Kasumi-1 (cell line): ENCODE measurements at places on chromosomes 1 and 21.

DNA sequence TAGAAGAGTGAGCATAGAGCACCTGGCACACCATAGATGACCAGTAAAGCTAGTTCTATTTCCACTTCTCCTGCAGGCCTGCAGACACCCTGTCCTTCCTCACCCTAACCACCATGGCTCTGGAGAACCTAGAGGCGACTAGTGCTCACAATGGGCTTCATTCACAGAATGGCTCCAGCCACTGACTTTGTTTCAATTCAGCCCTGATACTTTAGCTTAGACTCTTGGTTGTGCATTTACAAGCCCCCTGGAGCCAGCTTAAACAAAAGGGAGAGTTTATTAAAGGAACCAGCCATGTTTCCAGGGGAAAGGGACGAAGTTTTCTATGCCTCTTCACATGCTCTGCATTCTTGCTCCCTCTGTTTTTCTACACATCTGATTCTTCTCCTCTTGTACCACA lies 123.7 kb downstream of the NAV1 start:
- DNase-seq: no peak

DNA sequence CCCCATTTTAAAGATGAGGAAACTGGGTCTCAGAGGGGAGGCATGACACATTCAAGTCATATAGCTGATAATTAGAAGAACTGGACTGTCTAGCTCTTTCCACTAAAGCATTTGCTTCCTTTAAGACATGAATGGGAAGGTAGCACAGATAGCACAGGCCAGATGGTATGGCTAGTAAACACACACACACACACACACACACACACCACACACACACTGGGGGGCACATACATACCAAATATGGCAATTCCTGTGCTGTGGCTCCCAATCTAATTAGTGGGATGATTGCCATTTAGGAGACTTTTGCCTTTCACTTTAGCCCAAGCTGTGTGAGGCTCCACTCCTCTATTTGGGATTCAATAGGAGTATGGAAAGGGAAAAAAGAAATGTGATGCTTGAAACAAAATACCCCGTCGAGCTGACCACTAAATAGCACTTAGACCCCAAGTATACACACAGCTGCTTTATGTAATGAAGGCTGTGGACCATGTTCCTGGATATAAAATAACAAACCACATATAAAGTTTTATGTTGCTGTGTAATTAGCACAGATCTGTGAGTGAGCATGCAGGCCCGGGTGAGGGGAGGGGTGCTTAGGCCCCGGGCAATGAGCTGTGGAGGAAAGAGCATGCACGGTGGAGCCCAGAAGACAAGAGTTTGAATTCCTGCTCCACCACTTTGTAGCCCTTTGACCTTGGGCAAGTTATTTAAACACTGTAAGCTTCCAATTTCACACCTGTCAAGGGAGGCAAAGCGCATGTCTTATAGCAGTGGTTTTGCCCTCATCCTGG lies 6.8 kb upstream of the TRABD2B start:
- no peak for DNase-seq

GRCh38 chr1:47764461-47765046 lies 232.6 kb downstream of the TRABD2B start:
- DNase-seq: no peak

DNA sequence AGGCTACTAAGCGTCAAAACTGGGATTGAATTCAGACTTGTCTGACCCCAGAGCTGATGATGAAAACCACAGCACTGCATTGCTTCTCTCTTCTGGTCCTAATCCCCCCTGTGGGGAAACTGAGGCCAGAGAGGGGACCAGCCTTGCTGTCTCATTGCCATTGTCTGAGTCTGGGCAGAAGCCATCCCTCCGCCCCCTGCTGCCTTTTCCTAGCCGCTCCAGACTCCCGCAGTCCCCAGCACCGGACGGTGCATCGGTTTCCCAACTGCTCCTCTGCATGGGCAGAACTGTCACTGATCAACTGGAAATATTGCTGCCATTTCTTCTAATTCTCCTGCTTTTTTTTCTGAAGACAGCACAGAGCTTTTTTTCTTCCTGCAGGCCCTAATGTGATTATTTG lies 157.4 kb downstream of the ACTL8 start:
- no peak for DNase-seq

DNA sequence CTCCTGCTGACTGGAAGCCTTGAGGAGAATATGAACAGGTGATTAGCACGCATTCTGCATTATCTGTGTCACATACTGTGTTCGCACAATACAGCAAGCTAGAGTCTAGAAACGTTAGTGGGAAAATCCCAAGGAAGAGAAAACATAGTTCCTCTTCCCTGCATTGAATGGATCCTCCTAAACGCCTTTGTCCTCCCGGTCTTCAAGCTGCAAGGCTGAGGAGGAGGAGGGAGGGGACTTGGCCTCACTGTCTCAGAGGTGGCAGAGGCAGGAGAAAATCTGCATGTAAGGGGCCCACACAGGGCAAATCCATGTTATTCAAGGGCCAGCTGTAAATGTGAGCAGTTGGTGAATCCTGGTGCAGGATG lies 34.4 kb downstream of the WNT9A start:
- DNase-seq: no peak

- DNase-seq: no peak
Measured at GRCh38 chr1:234825498-234826165, 215.7 kb upstream of the IRF2BP2 start.

- DNase-seq: no peak
Measured at GRCh38 chr1:6544831-6545230, 9.5 kb downstream of the NOL9 start.

- DNase-seq: no peak
Measured at GRCh38 chr1:193301746-193302145, 115.3 kb upstream of the B3GALT2 start.

GRCh38 chr1:99763956-99764355 lies 2.5 kb downstream of the FRRS1 start:
- DNase-seq: no peak

- no peak for DNase-seq
Measured at GRCh38 chr1:64195081-64195395, 8.4 kb upstream of the UBE2U start.

- DNase-seq: no peak
Measured at GRCh38 chr1:168050307-168050706, 86.4 kb downstream of the GPR161 start.
